NCI-H1048 (cell line): ENCODE measurements at places on chromosomes 12 and 14.

- DNase-seq: no peak
These were observed 165.7 kb downstream of the SRGAP1 start for GRCh38 chr12:64010069-64010686.

DNA sequence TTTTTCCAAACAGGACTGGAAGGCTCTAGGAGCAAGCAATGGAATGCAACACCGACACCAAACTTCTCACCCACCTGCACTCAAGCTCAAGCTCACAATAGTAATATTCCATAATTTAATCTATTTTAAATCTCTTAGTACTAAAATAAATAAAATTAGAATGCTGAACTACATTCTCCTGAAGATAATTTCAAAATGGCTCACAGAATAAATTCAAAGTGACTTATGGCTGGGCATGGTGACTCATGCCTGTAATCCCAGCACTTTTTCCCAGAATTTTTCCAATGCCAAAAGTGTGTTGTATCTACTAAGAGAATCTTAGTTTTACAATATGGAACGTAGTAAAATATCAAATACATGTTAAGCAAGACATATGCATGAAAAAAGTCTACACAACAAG lies 31.5 kb downstream of the DUSP16 start:
- DNase-seq: no peak

- DNase-seq: no peak
These were observed 13.8 kb downstream of the ARMH4 start for GRCh38 chr14:58138031-58138713.

- no peak for DNase-seq
These were observed 38.5 kb downstream of the EP400 start for GRCh38 chr12:131988054-131988796.

DNA sequence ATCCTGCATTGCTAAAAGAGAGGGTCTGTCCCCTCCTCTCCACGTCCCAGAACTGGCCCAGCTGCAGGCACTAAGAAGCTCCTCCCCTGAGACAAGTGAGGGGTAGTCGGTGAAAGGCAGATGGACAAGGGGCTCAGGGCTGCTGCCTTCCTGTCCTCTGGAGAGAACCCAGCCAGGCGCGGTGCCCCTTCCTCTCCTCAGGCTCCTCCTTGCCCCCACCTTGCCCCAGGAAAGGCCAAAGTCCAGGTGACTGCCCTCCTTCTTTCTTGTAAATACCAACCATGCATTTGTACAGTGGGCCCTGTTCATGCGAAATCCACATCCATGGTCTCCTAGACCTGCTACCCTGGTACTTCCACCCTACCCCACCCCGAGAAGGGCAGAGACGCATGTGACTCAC lies 9.7 kb downstream of the PPP1R1A start:
- DNase-seq: no peak

DNA sequence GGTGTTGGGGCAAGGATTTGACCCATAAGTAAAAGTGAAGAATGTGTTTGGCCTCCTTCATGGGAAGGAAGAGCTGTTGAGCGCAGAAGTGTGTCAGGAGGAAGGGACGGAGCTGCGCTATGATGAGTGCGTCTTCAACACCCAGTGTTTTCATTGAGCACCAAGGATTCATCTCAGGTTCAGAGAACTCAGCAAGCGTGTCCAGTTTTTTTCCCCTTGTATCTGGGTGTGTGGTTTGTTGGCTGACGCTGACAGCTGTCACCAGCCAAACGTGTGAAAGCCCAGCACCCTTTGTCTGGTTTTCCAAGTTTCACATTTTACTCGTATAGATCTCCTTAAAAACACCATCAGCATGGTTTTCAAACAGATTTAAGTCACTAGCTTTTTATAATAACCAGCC lies 12.3 kb downstream of the EP400 start:
- no peak for DNase-seq

DNA sequence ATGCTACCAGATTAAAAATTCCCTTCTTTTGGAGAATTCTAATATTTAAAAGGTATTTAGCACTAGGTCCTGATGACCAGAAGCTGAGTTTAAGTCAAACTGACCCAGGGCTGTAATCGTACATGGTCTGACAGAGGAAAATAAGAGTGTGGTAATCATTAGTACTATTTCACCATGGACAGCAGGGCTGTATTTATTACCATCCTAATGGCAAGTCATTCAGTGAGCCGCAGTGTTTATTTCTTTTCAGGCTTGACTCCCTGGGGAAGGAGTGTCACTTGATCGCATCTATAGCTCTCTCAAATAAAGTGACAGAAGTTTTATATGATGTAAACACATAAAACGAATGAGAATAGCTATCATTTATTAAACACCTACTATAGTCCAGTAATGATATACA lies 261.8 kb downstream of the BTG1 start:
- DNase-seq: no peak

GRCh38 chr12:32301216-32301615 lies 98.1 kb upstream of the FGD4 start:
- DNase-seq: no peak

DNA sequence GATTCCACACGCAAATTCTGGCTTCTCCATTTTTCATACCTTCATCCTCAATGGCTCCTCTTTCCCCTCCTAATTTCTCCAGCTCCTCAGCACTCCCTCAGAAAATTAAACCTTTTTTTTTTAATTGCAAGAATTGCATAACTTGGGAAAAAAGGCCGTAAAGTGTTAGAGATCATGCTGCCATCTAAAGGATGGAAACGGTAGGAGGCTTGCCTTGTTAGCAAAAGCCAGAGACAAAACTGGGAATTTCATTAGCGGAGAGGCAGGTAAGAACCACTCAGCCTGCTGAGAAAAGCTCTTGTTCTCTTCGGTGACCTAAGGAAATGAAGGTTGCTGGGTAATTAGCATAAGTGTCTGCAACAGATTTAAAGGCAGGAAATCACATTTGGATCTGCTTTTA lies 204.3 kb downstream of the AEBP2 start:
- no peak for DNase-seq

DNA sequence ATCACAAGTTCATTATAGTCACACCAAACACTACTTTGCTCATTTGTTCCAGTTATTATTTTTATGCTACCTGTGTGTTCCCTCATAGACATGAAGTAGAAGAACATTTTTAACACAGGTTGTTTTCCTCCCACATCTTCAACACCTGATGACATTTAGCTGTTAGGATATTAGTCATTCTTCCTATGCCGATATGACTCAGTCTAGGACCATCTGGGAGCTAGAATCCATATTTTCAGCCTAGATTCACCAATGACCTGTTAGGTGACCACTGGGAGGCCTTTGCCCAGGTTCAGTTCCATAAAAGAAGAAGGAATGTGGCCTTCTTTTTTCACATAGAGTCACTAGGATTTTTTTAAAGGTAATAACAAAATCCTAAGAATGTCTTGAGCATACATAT lies 222.8 kb downstream of the C12orf42 start:
- no peak for DNase-seq

DNA sequence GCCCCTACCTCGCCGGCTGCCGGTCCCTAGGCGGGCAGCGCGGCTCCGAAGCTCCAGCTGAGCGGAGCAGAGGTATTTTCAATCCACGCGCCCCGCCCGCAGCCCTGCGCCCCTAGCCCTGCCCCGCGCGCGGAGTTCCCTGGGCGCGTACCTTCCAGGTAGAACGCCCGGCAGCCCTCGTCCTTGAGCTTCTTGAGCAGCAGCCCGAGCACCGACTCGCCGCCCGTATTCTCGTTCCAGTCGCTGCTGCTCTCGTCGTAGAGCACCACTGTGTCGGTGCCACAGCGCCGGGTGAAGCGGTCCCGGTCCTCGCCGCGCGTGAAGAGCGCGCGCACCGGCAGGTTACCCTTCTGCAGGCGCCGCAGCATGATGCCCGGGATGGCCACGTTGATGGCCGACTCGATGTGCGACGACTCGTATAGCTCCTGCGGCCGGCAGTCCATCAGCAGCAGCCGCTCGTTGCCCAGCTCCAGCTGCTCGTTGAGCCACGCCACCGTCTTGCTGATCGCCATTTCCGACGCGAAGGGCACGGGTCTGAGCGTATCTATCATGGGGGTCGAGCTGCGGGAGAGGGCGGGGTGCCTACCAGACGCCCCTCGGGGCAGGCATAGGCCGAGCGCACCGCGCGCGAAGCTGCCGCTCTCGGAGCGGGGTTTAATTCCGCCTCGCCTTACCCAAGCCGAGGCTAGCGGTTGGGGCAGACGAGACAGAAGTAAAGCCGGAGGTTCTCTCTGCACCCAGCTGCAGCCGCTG lies 636 bp downstream of the DUSP6 start:
- no peak for DNase-seq

DNA sequence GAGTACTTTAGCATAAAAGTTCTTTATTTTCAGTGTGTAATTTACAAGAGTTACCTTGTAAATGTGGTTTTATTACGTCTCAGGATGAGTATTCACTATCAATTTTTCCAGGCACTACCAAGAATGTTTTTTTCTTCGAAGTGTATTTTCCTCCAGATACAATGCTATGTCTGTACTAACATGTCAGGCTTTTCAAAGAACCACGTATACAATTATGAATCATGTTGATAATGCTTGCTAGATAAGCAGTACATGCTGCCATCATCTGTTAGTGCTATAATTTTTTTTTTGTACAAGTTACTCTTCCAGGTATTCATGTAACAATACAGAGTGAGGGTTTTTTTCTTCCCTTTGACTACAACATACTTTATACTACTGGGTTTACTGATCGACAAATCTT lies 5.6 kb upstream of the KANSL2 start:
- no peak for DNase-seq

- no peak for DNase-seq
These were observed 5.6 kb upstream of the FAM234B start for GRCh38 chr12:13038491-13039161.
